GM18507 (cell line): ENCODE measurements at places on chromosomes 11 and 22.
A peak's percentile ranks its signal among the peaks of the same experiment; 100 is the strongest.

DNA sequence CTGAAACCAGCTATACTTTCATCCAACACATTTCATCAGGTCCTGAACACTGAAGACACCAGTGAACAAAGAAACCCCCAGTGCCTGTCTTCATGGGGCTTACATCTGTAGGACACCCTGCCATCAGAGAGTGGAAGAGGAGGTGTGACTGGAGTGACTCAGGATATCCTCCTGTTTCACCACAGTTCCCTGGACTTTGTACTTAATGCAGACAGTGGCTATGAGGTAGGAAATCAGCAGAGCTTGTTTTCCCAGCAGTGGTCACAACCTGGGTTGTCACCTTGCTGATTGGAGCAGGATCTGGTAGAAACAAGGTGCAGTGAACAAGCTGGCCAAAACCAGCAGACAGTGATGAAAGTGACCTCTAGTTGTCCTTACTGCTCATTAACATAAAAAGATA is 128.8 kb downstream of the KIRREL3 start:
- no peak for DNase-seq

- no peak for DNase-seq
Observed at GRCh38 chr11:117820516-117820915, 4.0 kb downstream of the FXYD2 start.

- DNase-seq = peak; percentile 98
Observed at GRCh38 chr22:38681582-38682335, at the start of gene TOMM22. TSS of gene TOMM22 (plus strand) at chr22:38681957. CDS start at chr22:38681979, 22 bp downstream.

GRCh38 chr22:28015676-28016601 is 96.9 kb upstream of the PITPNB start:
- DNase-seq = no peak

- DNase-seq = no peak
Observed at GRCh38 chr22:22811016-22812009, 76.3 kb upstream of the IGLL5 start.

DNA sequence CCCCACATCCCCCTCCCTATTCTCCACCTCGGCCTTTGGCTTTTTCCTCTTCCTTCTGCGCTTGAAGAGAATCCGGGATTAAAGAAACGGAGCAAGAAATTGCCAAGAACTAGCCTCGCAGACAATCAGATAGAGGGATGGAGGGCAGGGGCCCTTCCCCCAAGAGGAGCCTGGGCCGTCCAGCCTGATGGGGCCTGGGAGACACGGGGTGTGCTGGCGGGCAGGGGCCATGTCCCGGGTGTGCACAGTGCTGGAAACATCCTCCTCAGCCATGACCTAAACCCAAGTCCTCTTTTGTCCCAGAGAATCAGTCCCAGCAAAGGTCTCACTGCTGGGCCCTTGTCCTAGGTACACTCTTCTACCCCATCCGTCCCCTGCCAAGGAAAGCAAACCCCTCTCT is 47.7 kb upstream of the LMO1 start:
- DNase-seq = no peak
